ENCODE measurements at places on chromosomes 13 and 19.

DNA sequence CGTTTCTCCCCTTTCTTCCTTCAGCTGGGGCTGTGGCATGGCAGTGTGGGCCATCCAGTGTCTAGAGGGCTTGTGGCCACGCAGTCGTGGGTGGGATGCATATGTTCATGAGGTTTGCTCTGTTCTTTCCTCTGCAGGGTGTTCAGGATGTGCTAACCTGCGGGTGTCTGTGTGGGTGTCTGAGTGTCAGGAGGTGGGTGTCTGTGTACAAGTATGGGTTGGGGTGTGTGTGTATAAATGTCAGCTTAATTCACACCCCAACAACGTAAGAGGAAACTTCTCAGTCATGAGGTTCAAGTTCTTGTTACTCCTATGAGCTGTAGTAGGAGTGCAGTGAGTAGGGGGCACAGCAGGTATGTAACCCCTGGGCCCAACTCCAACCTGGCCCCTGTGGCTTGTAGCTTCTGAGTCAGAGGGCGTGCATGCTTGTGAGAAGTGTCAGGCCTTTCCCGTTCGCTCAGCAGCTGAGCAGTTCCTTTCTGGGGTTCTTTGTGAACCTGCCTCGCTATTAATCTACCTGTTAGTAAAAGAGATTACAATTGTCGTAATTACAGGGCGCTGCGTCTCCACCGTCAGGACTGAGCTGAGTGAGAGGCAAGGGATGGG lies 49.1 kb downstream of the NFIX start:
- DNase-seq, result peak; percentile 81

- no peak for DNase-seq
These were observed 62.8 kb downstream of the TPT1 start for GRCh38 chr13:45278096-45278645.

- DNase-seq, result no peak
These were observed 580 bp downstream of the EIF3K start for GRCh38 chr19:38619361-38620174.

GRCh38 chr19:28242317-28242927 lies 970.5 kb downstream of the UQCRFS1 start:
- peak; percentile 55 for DNase-seq

DNA sequence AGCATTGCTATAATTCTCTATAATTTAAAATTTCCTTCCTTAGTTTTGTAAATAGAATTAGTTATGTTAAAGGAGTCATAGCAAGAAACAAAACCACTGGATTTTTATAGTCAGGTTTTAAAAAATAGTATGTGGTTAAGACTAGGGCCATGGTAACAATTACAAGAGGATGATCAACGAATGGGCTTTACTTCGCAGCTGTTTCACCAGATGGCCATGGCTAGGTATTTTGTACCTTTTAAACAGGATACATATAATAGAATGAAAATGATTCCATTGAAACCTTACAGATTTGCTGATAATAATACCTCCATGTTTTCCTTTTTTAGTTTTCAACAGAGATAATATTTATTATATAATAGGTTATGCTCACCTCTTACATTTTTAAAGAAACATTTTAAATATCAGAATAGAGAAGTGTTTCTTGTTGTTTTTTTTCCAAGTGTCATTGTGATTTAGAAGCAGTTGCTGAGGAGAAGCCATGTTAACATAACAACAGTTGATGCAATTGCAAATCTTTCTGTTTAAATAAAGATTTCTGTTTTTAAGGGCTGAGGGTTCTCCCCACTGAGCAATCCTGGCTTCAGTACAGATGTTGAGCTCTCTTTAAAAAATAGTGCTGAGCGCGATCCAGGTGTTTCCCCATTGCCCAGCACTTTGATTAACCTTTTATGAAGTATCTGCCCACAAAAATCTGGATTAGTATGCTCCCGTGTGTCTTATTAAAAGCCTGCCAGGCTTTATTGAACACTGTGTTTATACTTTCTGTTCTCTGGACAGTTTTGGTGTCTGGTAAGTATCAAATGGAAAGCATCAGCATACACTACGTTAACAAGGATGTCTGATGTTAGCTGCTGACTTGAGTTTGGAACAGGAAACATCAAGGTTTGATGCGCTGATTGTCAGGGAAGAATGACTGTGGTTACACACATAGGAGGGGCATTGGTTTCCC lies 205.3 kb downstream of the HS6ST3 start:
- DNase-seq, result no peak

GRCh38 chr13:74092711-74093110 lies 41.5 kb downstream of the KLF12 start:
- DNase-seq, result no peak

DNA sequence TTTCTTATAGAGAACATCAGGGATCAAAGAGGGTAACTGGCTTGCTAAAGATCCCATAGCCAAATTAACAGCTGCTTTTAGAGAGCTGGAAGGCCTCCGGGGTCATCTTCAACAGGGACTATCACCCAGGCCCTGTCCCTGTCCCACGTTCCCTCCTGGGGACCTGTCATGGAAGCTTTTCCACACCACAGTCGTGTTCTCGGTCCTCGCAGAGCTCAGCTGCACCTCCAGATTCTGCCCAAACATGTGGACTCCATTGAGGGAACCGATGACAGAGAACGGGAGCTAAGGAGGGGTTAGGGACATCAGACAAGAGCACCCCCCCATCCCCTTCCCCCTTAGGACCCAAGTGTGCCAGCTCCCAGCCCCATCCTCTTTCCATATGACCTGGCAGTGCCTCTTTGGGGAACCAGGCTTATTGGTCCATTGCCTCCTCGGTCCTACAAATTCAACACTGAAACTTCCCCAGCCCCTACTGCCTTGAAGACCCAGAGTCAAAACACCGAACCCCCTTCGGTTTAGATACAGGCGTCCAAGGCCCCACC lies 568 bp downstream of the FUZ start:
- no peak for DNase-seq

Data from astrocyte of the hippocampus (primary cell).